ENCODE measurements at places on chromosomes 7 and 10.

GRCh38 chr10:5599613-5600520, 66.5 kb downstream of the ASB13 start:
- no peak for DNase-seq

DNA sequence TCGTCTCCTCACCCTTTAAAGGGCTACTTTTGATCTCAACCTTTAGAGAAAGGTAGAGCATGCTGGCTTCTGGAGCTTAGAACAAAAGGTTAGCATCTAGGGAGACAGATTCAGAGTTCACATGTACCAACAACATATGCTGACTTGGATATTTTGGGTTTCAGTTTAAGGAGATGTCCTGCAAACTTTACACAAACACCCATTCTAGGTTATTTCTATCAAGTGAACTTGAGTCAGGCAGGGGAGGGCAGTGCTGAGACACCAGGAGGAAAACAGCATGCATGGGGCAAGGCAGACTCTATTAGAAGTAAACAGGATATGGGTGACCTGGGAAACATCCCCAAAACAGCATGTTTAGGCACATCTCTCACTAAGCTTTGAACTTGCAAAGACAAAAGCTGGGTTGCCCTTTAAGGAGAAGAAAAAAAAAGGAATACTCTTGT, 43.8 kb downstream of the ARL4A start:
- DNase-seq, result no peak

DNA sequence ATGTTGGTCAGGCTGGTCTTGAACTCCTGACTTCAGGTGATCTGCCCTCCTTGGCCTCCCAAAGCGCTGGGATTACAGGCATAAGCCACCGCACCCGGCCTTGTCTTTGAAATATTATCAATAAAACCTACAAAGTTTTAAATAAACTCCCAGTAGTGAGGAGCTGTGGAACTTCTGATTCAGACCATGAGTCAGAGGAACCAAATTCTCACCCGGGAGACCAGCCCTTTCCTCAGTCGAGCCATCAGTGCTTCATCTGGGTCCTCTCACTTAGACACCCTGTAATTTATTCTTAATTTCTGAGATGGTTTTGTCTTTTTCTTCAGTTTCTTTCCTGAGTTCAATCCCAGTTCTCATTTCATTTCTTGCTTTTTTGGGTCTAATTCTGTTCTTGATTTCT, 68.6 kb downstream of the DYNC2I1 start:
- DNase-seq, result no peak

DNA sequence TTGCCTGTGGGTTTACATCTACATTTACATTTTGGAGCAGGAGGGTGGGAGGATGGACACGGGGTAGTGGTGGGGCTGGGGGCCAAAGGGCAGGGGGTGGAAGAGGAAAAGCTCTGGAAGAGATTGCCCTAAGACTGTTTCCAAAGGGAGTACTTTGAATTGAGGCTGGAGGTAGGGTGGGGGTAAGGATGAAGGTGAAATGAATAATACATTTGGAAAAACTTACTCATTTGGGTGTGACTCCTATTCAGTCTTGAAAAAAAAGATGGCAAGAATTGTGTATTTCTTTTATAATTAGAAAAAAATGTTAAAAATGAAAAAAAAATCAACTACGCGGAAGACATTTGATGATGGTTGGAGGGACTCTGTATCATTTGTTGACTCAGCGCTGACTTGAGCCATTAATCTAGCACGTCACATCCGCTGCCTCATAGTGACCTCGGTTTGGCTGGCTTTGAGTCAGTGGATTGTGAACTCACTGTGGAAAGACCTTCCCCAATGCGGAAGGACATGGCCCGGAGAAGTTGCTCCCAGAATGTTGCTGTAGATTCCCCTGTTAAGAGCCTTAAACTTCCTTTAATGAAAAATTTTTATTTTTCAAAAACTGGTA, 2.8 kb downstream of the FAM180A start:
- no peak for DNase-seq

- no peak for DNase-seq
Measured at GRCh38 chr7:132783824-132784223, 207.6 kb upstream of the PLXNA4 start.

DNA sequence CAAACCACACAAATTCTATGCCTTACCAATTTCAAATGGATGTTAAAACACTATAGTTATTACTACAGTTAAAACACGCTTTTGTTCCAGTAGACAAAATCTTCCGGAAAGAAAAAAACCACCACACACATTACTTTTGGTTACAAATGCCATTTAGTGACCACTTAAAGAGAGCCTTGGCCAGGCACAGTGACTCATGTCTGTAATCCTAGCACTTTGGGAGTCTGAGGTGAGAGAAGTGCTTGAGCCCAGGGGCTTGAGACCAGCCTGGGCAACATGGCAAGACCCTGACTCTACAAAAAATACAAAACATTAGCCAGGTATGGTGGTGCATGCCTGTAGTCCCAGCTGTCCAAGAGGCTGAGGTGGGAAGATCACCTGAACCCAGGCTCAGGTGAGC, 7.2 kb downstream of the TNPO3 start:
- no peak for DNase-seq

- no peak for DNase-seq
Measured at GRCh38 chr7:118054529-118054928, 129.4 kb upstream of the LSM8 start.

GRCh38 chr7:157712666-157713235, 375.9 kb downstream of the DNAJB6 start:
- no peak for DNase-seq

- no peak for DNase-seq
Measured at GRCh38 chr10:112039823-112040222, 143.7 kb downstream of the GPAM start.

DNA sequence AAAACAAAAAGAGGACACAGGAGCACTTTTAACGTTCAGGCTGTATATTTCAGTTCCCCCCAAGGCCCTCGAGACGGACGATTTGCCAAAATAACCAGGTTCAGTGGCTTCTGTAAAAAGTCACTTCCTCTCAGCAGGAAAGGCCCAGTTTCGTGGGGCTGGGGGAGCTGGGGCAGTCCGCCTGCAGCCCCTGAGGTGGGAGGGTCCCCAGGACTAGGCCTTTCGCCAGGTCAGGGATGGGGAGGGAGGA, 28.8 kb downstream of the WDR86 start:
- no peak for DNase-seq

DNA sequence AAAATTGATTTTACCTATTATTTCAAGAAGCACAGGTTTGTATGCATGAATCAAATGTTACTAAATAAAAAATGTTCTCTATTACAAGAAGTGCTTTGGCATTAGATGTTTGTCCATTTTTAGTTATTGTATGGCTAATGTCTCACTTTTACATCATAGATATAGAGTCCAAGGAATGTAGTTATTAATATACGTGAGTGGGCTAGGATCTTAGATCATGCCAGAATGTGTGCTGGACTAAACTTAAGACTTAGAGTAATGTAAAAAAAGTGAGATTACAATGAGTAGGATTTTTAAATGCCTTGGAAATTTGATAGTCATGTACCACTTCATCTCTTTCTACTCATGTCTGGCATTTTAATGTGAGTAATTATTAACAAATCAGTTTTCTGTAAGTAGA, 196.6 kb downstream of the ARL4A start:
- DNase-seq, result no peak

- DNase-seq, result no peak
Measured at GRCh38 chr10:125133696-125134482, 26.5 kb downstream of the CTBP2 start.

DNA sequence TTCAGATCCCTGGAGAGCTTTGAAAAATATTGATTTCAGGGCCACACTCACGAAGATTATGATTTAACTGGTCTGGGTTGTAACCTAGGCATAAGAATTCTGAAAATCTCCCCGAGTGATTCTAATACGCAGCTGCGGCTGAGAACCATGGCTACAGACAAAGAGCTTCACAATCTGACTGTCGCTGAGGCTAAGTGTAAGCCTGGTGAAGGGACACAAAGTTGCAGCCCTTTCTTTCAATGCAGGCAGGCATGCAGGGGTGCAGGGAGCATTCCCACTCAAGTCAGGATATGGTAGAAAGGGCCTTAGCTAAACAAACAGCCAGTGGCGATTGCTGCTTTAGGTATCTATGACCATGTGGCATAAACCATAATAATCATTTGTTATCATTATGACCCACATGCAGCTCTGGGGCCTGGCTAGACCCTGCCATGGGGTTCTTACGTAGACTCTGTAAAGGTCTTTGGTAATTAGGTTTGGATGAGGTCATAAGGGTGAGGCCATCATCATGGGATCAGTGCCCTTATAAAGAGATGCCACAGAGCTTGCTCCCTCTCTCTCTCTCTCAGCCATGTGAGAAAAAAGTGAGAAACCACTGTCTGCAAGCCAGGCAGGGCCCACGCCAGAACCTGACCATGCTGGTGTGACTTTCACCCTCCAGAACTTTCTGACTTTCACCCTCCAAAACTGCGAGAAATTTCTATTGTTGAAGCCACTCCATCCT, 88.4 kb upstream of the LANCL2 start:
- DNase-seq, result no peak

DNA sequence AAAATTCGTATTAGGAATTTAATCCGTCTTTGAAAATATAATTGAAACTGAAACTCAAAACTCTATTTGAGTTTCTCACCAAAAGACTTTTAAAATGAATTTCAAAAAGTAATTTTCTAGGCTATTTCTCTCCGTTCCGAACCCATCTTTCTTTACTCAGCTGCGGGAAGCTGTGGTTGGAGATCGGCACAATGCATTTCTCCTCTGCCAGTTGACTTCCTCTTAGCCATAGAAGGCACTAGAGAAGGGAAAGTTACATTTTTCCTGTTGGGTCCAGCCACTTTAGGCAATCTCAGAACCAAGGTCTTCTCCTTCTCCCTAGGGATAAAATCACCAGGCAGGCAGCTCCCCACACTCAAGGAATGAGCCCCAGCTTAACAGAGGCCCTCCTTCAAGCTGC, 133.6 kb upstream of the COL1A2 start:
- no peak for DNase-seq

GRCh38 chr10:17669185-17669872, 25.4 kb downstream of the STAM start:
- no peak for DNase-seq

DNA sequence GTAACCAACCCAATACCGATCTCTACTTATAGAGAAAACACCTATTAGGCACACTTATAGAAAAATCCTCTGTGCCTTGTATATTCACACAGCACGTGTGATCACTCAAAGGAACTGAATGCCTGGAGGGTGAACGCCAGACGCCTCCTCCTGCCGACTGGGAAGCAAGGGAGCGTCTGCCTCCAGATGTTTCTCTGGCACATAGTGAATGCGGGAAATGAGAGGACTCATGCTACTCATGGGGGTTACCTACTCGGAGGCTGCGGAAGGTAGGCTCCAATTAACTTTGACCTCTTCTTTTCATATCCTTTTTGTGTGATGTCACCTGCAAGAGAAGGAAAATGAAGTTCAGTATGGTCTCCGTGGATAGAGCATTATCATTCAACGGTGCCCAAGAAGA, 203.3 kb downstream of the DIP2C start:
- no peak for DNase-seq

GRCh38 chr10:43238462-43238861, 28.4 kb downstream of the RASGEF1A start:
- no peak for DNase-seq

GRCh38 chr7:124403587-124403986, 362.0 kb downstream of the GPR37 start:
- no peak for DNase-seq

DNA sequence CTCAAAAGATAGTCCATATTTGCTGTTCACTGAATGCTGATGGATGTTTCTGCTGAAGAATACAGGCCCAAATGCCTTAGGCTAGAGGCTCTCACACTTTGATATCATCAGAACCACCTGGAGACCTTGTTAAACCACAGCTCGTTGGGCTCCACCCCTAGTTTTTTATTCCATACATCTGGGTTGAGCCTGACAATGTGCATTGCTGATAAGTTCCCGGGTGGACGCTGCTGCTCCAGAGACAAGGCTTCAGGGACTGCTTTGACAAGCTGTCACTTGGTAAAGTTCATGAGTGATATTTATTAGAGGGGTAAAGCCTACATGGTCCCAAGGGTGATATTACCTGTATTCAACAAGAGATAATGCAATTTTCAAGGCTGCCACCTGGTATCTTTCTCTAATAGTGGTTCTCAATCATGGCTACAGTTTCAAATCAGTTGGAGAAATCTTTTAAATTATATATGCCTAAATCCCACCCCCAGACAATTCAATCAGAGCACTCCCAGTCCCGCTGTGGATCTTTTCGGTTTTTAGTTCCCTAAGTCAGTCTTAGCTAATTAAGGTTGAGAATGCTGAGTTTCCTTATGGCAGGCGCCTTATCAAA, 107.1 kb upstream of the GSDME start:
- DNase-seq, result no peak

GRCh38 chr7:17299483-17299991, 1.1 kb downstream of the AHR start:
- peak; percentile 50 for DNase-seq

DNA sequence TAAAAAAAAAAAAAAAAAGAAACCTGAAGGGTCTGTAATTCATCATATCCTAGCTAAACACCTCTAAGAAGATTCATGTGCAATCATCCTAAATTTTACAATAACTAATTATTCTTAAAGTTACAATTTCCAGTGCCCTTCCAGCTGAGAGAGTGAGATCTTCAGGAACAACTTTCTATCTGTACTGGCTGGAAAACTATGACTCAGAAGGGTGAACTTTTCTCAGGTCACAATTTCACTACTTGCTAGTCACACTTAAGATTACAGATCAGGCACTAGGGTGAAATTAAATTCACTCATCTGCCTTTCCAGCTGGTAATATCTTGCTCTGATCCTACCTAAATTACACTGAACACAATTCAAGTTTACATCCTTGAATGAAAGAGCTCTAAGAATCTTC, 158.8 kb downstream of the ANK3 start:
- DNase-seq, result no peak

GRCh38 chr7:5382281-5382892, 41.2 kb downstream of the TNRC18 start:
- no peak for DNase-seq

DNA sequence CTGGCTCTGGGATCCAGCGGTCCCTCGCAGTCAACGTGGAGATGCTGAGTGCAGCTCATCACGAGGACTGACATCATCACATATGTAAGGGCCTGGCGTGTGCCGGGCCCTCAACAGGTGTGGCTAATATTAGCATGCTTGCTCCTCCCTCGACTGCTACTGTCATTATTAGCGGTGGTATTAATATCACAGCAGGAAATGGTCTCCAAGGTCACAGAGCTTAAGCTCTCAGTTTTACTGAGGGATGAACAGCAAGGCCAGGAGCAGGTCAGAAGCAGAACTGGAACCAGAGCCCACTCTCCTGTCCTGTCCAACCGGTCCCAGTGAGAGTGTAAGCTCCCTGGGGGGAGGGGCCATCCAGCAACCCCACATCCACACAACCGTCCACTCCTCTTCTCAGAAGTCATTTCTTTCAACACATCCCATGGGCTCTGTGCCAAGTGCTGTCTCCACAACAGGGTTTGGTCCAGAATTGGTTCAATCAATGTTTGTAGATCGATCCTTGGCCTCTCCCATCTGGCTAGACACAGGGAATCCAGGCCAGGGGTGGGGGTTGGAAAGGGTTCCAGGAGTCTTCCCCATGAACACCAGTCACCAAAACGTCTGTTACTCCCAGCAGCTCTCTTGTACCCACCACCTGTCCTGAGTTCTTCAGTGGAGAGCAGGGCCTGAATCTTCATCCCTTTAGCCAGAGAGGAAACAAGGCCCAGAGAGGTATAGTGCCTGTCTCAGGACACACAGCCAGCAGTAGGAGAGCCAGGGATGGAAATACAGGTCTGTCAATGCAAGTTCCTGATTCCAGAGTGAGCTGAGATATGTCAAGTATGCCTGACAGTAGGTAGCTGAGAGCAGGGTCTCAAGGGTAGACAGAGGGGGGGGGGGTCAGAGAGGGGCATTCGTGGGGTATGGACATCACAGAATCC, 45.3 kb upstream of the ZMIZ1 start:
- no peak for DNase-seq

GRCh38 chr7:25835197-25835596, 316.8 kb upstream of the NFE2L3 start:
- no peak for DNase-seq

Data from globus pallidus (tissue), 1 donor.